ENCODE measurements at places on chromosomes 16 and 17.

DNA sequence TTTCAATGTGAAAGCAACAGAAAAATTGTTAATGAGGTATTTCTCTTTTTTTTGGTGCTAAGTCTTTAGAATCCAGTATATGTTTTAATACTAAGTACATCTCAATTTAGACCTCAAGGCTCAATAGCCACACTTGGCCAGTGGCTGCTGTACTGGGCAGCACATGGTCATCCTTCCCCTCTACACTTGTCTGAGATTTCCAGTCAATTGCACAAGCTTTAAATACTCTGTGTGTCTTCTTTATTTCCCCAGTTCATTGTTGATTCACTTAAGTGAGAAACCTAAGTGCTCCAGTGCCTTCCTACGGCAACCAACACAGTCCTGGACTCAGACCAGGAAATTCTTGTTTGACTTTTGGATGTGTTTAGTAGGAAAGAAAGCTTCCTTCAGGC, 62.2 kb downstream of the TNRC6C start:
- no peak for DNase-seq

DNA sequence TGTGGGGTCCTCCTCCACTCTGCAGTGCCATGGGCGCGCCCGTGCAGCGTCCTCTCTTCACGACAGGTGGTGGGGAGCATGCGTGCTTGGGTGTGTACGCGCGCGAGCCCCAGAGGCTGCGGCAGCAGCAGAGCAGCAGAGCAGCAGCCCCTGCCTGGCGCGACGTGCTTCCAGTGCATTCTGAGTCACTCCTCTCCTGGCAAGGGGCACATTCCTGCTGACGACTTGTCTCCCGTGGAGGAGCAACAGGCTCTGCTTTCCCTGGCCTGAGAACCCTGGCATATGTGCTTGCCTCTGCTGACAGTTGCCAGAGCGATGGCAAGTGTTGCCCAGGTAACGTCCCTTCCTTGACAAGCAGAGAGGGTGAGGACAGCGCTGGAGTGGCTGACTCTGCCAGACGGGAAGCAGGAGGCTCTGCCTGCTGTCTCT, 133.8 kb upstream of the PLCG2 start:
- no peak for DNase-seq

DNA sequence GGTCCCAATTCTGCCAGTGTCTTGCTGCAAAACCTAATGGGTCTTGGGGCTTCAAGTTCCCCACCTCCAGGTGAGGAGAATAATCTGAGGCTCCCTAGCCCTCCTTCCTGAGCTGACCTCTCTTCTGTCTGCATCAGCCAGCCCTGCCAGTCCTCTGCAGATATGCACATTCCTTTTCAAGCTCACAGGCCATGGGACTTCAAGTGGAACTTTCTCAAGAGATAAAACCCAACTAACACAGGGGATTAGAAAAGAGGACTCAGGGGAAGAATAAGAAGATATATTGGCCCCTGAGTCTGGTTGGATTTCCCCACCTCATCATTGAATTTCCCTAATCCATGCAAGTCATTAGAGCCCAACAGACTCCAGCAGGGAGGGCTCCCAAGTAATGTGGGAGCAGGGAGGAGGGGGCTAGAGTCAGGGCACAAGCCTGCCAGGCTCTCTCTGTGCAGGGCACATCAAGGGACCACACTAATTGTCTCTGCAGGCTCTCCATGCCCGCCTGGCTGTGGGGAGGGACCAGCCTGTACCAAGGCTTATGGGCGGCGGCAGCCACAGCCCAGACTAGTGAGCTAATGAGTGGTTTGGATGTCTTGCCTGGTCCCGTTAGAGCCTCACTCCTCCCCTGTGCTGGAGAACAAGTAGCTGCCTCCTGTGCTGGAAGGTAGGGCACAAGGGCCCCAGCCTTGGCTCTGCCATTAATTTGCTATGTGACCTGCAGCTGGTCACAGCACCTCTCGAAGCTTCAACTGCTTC, 1.2 kb downstream of the KRT14 start:
- no peak for DNase-seq

- DNase-seq: no peak
Measured at GRCh38 chr17:50963139-50963538, 97.0 kb upstream of the TOB1 start.

DNA sequence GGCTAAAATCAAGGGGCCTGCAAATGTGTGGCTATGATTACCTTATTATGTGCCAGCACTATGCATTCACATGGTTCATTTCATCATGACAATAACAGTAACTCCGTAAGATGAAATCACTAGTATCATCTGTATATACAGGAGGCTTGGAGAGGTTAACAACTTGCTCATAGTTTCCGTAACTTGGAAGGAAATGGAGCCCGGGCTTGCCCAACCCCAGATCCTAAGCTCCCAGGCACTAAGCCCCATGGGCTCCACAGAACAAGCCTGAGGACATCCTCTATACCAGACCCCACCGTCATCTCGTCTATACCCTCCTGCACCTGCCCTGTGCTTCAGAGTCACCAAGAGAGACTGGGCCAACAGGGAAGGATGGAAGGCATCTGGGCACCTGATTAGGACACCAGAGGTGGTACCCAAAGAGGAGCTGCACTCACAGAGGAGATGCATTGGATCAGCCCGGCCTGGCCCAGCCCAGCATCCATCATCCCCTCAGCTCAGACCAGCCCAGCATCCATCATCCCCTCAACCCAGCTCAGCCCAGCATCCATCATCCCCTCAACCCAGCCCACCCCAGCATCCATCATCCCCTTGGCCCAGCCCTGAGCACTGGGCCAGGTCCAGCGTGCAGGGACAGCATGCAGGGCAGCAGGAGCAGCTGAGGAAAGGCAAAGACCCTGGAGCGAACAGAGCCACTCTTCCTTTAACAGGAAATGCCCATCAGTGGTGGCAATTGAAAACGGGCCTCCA, 28.5 kb downstream of the NSMCE1 start:
- DNase-seq: no peak

DNA sequence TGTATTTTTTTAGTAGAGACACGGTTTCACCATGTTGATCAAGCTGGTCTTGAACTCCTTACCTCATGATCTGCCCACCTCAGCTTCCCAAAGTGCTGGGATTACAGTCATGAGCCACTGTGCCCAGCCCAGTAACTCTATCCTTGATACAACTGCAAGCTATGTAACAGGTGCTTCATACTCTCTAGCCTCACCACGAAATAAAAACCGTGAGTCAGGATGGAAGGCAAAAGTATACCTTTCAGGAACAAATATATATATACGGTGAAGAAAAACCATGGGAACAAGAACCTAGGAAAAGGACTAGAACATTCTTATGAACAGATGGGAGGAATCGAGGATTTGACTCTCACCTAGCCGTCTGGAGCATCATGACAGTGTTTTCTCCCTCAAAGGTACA, 9.6 kb upstream of the FBF1 start:
- DNase-seq: no peak

DNA sequence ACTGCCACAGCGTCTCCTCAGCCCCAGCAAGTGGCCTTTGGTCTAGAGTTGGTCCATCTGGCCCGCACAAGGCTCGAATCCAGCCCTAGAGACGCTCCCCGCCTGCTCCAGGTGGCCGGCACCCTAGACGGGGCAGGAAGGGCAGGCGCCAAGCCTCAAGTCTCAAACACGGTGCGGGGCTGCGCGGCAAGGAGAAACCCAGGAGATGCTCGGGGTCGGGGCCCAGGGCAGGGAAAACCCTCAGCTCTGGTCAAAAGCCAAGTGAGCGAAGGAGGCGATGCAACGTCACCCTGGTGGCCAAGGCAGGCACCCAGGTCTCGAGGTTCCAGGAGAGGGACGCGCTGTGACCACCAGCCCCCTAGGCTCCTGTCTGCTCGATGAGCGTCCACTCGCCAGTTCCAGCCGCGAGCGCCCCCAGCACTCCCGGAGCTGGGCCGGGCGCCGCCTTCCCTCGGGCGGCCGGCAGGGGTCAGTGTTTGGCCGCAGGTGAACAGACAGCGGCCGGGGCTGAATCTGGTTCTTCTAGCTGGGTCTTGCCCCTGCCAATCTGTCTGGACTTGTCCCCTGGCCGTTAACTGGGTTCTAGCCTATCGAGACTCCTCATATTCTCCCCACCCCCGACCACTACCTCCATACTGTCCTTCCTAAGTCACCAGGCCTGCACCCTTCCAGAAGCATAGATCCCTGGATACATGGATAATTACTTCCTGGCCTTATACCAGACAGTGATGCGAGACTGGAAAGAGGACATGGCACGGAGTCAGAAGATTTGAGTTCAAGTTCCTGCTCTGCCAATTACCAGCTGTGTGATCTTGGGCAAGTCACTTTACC, 44.0 kb downstream of the PRAC1 start:
- DNase-seq: peak; percentile 81

DNA sequence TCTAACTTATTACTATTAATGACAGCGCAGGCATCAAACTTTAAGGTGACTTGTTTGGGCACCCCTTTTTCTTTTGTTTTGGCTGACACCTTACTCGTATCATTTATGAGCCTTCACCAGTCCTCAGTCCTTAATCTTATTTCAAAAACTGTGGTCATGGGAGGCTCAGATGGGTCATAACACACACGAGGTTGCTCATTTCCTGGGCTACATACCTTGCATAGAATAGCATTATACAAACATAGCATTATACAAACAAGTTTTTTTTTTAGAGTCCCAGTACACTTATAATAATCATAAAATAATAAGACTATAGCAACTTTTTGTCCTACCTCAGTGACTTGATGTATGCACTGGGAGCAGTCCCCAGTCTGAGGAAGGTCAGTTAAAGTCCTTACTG, 11.2 kb upstream of the ACSF2 start:
- DNase-seq: no peak

GRCh38 chr16:52247737-52248136, 299.2 kb downstream of the TOX3 start:
- no peak for DNase-seq

DNA sequence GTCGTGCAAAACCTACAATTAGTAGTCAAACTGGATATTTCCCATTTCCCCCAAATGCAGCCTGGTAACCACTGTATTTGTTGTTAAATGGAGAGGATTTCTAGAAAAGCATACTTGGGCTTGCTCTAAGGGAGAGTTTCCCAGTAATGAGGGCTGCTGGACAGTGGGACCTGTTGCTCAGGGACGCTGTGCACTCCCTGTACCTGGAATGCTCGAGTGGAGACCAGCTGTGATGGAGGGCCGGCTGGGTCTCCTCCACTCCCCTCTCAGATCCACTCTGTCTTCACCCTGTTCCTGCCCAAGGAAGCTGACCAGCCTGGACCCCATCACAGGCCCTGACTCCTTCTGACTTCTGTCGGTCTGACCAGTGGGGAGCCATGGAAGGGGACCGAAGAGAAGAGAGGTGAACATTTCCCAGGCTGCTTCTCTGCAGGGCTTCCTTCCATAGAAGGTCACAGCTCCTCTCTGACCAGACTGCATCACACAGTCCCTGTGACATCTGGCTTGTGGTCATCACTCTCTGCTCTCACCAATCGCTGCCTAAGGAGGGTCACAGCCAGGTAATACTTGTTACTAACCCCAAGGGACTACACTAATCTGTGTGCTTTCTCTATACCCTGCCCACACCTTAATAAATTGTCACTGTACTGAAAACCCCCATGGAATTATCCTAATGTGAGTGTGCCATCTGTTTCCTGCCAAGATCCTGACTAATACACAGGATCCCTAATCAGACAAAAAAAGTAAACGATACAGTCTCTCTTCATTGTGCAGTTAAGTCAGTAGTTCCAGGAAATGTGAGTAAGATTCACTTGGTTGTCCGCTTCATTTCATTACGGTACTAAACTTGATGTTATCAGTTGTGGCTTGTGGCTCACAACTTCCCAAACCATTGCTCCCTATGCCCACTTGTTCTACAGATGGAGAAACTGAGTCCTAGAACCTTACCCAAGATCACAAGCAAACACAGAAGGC, 102.4 kb downstream of the CCT6B start:
- DNase-seq: peak; percentile 43

- no peak for DNase-seq
Measured at GRCh38 chr17:82054351-82055022, 2.8 kb downstream of the GPS1 start.

- no peak for DNase-seq
Measured at GRCh38 chr17:74290340-74290739, 16.3 kb downstream of the DNAI2 start.

GRCh38 chr17:51817117-51817516, 341.4 kb downstream of the CA10 start:
- no peak for DNase-seq

- DNase-seq: no peak
Measured at GRCh38 chr16:3074860-3075522, 9.6 kb downstream of the IL32 start.

GRCh38 chr16:87323727-87324410, 6.7 kb upstream of the C16orf95 start:
- no peak for DNase-seq

- DNase-seq: no peak
Measured at GRCh38 chr17:33109336-33110072, 117.9 kb downstream of the SPACA3 start.

DNA sequence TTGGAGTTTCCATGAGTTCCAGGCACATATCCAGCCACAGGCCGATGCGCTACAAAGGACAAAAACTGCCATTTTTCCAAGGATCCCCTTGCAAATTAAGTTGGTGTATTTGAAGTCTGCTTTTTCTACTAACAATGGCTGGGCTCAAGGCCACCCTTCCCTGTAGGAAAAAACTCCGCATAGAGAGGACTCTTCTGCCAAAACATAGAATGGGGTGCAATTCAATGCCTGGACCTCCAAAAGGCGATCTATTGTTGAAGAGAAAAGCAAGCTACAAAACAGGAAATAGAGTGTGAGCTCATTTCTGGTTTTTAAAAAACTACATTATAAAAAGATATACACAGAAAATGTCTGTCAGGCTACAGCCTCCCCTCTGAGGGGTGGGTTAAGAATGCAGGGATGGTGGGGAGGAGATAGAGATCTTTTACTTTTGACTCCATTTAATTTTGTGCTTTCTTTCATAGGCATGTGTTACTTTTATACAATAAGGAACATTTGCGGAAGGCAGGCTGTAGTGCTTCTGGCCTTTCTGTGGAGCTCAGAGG, 22.9 kb upstream of the PRSS54 start:
- DNase-seq: no peak

GRCh38 chr16:81006211-81006812, 373 bp downstream of the CMC2 start:
- DNase-seq: peak; percentile 77

DNA sequence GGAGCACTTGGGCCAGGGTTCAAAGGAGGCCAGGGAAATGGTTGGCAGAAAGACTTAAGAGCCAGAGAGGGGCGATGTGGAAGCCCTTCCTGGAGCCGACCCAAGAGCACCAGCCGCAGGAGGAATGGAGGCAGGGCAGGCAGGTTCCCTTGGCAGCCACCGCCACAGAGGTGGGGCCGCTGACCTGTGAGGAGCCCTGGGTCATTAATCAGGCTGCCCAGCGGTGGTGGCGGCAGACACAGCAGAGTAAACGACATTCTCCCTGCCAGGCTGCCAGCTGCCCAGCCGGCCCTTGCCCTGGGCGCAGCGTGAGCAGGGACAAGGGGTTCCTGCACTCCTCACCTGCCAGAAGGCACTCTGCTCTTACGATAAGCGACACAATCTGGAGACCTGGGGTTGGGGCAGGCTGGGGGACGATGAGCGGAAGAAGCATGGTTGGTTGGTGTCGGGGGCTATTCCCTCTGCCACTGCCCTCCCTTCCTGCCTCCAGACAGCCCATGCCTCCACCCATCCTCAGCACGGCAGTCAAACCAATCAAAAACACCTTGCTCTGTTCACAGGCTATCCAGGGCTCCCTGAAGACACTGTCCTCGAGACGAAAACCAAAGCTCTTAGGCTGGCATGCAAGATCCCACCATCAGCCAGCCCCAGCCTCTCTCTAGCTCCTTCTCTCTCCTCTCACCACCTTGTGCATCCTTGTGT, 40.9 kb downstream of the PLXDC1 start:
- DNase-seq: no peak

GRCh38 chr17:7403043-7403726, 712 bp downstream of the TMEM256 start:
- no peak for DNase-seq

Measured in OCI-M1 (cell line).